AG09309 (cell line): ENCODE measurements at places on chromosomes 16 and 17.

- no peak for DNase-seq
These were observed 25.3 kb downstream of the SLC47A1 start for GRCh38 chr17:19558946-19559345.

- DNase-seq = no peak
These were observed 393.0 kb downstream of the CA10 start for GRCh38 chr17:51765282-51766135.

DNA sequence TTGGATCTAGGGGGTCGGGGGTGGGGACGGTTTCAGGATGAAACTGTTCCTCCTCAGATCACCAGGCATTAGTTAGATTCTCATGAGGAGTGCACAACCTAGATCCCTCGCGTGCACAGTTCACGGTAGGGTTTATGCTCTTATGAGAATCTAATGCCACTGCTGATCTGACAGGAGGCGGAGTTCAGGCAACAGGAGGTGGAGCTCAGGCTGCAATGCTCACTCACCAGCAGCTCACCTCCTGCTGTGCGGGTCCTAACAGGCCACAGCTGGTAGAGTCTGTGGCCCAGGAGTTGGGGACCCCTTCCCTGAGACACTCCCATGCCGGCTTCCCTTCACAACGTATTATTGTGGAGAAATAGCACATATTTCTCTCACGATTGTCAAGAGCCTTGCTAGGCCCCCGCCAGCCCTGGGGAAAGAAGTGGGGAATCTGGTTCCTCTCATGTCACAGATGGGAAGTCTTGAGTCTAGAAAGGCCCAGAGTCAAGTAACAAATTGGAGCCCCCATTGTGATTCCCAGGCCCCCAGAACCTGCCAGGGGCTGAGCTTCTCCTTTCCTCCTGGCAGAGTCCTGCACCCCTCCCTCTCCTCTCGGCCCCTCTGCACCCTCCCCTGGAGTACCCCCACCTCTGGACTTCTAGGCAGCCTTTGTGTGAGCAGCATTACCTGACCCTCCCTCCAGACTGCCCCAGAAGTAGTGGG is 6.1 kb upstream of the KRT14 start:
- DNase-seq = no peak

DNA sequence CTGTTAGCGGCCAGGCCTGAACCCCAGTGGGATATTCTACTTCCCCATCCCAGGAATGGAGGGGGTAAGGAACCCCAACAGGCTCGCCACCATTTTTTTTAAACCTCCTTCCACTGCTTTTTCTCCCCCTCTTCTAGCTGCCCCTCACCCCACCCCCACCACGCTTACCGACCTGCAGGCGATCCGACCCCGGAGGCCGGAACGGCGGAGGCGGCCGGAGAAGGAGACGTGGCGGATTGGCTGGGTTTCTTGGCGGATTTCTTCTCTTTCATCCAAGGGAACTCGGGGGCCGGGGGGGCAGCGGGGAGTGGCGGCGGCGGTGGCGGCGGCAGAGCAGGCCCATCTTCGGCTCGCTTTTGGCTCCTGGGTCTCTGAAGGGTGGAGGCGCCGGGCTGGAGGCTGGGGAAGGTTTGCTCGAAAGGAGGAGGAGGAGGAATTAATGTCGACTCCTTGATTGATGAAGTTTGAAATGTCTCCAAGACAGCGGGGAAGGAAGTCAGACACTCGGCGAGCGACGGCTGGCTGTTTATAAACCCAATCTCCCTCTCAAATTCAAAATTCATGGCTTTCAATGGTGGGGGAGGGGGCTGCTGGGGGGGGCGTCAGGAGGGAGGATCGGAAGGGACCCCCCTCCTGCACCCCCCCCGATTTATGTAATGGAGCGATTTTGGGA is 424 bp downstream of the HOXB2 start:
- DNase-seq = no peak

- DNase-seq = no peak
These were observed 164.5 kb upstream of the ZFHX3 start for GRCh38 chr16:73212431-73212830.
